ENCODE measurements at places on chromosomes 16 and 17. TPM values are rescaled to one million over a fixed set of nuclear protein-coding genes. Genes with fewer than 3 reads are reported as not detected.

Gene RAC3
- total RNA-seq: 7.9 TPM

Gene ZSCAN10
- total RNA-seq: not detected

Gene NLRC3
- total RNA-seq: 0.65 TPM

Gene TMEM100
- 26.0 TPM for total RNA-seq

DNA sequence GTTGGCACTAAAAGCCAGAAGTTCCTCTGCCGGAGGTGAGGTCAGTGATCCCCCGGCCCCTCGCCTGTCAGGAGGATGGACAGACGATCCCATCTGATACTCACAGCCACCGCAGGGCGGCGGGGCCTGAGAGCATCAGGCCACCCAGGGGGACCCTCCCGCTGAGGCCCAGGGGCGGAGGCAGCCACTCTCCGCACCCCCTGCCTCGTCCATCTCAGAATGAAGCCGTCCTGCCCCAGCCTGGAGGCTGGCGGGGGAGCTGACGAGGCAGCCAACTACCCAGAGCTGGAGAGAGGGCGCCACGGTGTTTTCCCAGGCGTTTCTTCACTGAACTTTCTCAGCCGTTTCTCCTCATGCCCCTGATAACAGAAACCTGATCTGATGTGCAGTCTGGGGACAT lies 22.6 kb downstream of the TPSD1 start:
- no peak for DNase-seq

DNA sequence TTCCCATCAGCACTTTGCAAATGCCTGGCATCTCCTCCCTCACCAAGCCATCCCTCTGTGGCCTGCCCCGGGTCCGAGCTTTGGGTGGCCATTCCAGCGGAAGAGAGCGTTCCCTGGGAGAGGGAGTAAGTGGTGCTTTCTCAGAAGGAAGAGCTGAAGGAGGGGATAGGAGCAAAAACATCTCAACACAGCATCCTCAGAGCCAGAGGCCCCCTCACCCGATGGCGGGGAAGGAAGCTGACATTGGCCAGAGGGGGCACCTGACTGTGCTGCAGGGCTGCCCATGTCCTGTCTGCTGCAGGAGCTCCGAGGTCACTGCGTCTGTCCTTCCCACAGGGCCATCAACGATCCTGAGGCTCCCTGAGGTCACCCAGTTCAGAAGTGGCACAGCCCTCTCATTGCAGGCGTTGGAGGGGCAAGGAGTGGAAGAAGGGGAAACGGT lies 427 bp upstream of the TLCD3B start:
- DNase-seq: no peak

DNA sequence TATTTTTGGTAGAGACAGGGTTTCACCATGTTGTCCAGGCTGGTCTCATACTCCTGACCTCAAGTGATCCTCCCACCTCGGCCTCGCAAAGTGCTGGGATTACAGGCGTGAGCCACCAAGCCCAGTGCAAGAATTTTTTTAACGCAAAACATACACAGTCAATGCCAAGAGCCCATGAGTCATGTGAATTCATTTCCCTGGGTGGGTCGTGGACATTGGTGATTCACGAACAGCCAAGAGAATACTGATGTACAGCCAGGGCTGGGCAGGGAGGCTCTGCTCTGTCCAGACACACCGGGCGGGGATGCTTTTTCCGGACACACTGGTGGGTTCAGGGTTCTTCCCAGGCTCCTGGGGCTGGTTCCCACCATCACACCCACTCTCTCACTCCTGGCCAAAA lies 17.7 kb downstream of the SLC38A8 start:
- DNase-seq: no peak

GRCh38 chr16:64440421-64440831 lies 681.4 kb downstream of the CDH11 start:
- no peak for DNase-seq

- DNase-seq: peak; percentile 38
These were observed at the start of gene SEZ6L2 for GRCh38 chr16:29899516-29900101. SEZ6L2 (minus strand) TSS chr16:29899550; CDS start chr16:29899019, 531 bp downstream.

DNA sequence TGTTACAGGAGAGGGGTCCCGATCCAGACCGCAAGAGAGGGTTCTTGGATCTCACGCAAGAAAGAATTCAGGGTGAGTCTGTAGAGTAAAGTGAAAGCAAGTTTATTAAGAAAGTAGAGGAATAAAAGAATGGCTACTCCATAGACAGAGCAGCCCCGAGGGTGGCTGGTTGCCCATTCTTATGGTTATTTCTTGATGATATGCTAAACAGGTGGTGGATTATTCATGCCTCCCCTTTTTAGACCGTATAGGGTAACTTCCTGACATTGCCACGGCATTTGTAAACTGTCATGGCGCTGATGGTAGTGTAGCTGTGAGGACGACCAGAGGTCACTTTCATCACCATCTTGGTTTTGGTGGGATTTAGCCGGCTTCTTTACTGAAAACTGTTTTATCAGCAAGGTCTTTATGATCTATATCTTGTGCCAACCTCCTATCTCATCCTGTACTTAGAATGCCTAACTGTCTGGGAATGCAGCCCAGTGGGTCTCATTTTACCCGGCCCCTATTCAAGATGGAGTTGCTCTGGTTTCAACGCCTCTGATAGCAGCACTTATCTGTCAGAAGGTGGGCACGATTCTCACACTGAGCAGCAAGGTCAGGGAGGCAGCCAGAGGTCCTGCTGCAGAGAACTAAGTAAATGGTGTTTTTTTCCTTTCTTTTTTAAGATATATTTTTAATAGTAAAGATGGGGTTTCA lies 26.5 kb upstream of the XYLT2 start:
- no peak for DNase-seq

DNA sequence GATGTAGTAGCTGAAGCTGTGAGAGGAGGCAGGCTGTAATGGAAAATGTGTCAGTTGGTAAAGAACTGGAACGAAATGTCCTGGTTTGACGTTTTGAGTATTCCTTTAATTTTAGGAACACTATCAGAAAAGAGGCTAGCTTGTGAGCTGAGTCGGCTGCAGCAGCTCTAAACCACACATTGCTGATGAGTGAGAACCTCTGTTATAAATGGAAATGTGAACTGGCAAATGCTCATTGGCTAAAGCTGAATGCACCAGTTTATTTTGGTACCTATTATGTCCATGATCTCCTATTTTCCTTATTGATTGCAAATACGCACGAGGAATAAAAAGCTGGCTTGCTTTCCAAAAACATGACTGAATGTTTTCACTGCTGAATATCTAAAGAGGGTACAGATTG lies 11.0 kb upstream of the WIPI1 start:
- no peak for DNase-seq

DNA sequence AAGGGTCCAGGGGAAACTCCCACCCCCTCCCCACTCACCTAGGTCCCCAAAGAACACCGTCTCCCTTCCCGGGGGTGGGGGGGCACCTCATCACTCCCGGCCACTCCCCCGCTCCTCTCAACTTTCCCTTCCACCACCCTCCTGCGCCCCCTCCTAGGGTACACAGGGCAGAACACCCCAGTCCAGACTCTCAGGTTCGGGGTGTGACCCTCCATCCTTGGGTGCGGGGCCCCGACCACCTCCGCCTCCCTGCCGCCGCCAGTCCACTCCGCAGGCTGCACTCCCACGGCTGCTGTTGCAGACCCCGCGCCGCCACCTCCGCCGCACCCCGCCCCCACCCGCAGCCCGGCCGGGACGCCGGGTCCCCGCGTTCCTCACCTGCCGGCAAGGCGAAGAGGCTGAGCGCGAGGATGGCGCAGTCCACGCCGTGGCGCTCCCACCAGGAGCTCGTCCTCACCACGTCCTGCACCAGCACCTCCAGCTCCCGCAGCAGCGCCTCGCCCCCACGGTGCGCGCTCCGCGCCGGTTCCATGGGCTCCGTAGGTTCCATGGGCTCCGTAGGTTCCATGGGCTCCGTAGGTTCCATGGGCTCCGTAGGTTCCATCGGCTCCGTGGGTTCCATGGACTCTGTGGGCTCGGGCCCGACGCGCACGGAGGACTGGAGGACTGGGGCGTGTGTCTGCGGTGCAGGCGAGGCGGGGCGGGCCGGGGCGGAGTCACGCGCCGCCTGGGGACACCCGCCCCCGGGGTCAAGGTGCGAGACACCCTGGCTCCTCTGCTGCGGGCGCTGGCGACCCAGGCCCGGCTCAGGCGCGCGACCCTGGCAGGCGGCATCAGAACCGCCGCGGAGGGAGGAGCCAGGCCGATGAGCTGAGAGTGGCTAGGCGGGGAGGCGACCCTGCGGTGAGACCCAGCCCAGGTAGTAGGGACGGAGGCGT lies at the start of gene FADS6:
FADS6 (minus strand) TSS at position 660 of the 938 bp plus-strand sequence; CDS start at position 622, 38 bp downstream.
- DNase-seq: no peak
